ENCODE measurements at places on chromosomes 12 and 14. TPM values are rescaled to one million over a fixed set of nuclear protein-coding genes. Genes with fewer than 3 reads are reported as not detected.

KIF26A gene
- 3.1 TPM for total RNA-seq

ACSS3 gene
- not detected for total RNA-seq

CFAP251 gene
- total RNA-seq: 3.2 TPM

CHST11 gene
- 53.5 TPM for total RNA-seq

KERA gene
- not detected for total RNA-seq

P2RX2 gene
- total RNA-seq: not detected

GPR84 gene
- not detected for total RNA-seq

PRB2 gene
- not detected for total RNA-seq

HRK gene
- total RNA-seq: 0.33 TPM

NRL gene
- 1.7 TPM for total RNA-seq

OR4K1 gene
- not detected for total RNA-seq

GALNT9 gene
- not detected for total RNA-seq

ASCL1 gene
- not detected for total RNA-seq

DDN gene
- 3.5 TPM for total RNA-seq

WIF1 gene
- not detected for total RNA-seq

KRT79 gene
- total RNA-seq: 0.46 TPM

CELA1 gene
- not detected for total RNA-seq

KCNC2 gene
- total RNA-seq: not detected

TAS2R42 gene
- not detected for total RNA-seq

PTPN6 gene
- total RNA-seq: 22.5 TPM

NYNRIN gene
- total RNA-seq: 3.1 TPM

LPAR5 gene
- 4.3 TPM for total RNA-seq

LIN7A gene
- total RNA-seq: not detected

CACNA2D4 gene
- not detected for total RNA-seq

SPX gene
- total RNA-seq: not detected

KRT2 gene
- total RNA-seq: 0.23 TPM

MOK gene
- 108 TPM for total RNA-seq

CDH24 gene
- total RNA-seq: 16.4 TPM

PLEKHD1 gene
- total RNA-seq: 0.15 TPM

KRT78 gene
- total RNA-seq: 0.15 TPM

SERPINA6 gene
- not detected for total RNA-seq

SLC4A8 gene
- total RNA-seq: 4.2 TPM

SPTLC2 gene
- 25.6 TPM for total RNA-seq

KRT77 gene
- not detected for total RNA-seq

RAB15 gene
- 27.0 TPM for total RNA-seq

LMNTD1 gene
- not detected for total RNA-seq

EPYC gene
- total RNA-seq: not detected

MEG3 gene
- total RNA-seq: not detected

GPRC5D gene
- total RNA-seq: not detected

SMCO2 gene
- 1.7 TPM for total RNA-seq

TROAP gene
- 103 TPM for total RNA-seq

OR4N2 gene
- total RNA-seq: not detected

LARP4 gene
- total RNA-seq: 39.1 TPM

CATSPERB gene
- not detected for total RNA-seq

RERG gene
- not detected for total RNA-seq

KRT83 gene
- total RNA-seq: 0.33 TPM

IFNG gene
- not detected for total RNA-seq

SLIRP gene
- total RNA-seq: 904 TPM

NOPCHAP1 gene
- total RNA-seq: 21.8 TPM

CEP170B gene
- total RNA-seq: 33.2 TPM

KRT80 gene
- total RNA-seq: 30.1 TPM

CACNB3 gene
- 21.4 TPM for total RNA-seq

HCAR2 gene
- 0.17 TPM for total RNA-seq

KRT71 gene
- total RNA-seq: not detected

Measured in PC-3 (cell line).